Upper lobe of right lung (tissue), 1 donor: ENCODE measurements at places on chromosomes 2 and 18. TPM values are rescaled to one million over a fixed set of nuclear protein-coding genes. Genes with fewer than 3 reads are reported as not detected.
A peak's percentile ranks its signal among the peaks of the same experiment; 100 is the strongest.

DNA sequence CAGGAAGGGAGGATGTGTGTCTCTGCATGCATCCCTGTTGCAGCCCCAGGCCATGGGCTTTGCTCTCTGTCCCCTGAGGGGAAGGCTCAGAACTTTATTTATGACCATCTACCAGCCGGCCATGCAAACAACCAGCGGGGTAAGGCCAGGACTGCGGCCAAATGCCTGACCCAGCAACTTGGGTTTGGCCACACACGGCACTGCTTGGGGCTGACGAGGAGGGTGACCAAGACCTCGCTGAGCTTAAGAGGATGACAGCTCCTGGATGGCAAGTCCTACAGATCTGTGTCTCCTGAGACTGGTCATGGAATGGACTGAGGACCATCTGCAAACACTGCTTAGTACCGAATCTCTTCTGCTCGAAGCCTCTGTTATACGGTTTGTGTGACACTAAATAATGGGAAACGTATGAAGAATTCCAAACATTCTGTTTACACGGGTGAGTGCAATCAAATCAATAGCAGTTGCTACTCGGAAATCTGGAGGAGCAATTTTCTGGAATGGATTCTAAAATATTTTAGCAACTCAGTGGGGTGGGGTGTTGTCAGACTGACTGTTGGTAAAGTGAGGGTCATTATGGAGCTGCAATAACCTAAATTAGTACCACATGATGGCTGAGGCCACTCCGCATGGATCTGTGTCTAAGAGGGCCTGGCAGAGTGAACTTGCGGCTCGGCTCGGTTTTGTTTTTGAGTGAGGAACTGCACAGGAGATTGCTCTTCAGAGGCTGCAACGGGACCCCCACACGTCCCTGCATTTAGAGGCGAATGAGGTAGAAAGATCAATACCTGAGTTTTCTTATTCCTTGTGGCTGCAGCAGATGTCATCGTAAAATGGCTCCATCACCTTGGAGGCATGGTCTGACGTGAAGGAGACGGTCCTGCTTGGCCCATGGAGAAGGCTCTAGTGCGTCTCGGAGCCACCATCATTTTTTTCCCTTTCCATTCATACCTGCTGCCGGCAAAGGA is 26.6 kb downstream of the TMEM18 start:
- no peak for DNase-seq
- no peaks in the 10 kb centered on the region for H3K4me1 ChIP-seq
- no peaks in the 10 kb centered on the region for H3K27me3 ChIP-seq
- no peak overlapping the region for H3K27ac ChIP-seq

The RFX8 gene
- total RNA-seq, result not detected

GRCh38 chr2:144496092-144496976 is 23.6 kb downstream of the ZEB2 start:
- H3K27ac ChIP-seq, result peak overlapping the region; percentile 5
- no peak overlapping the region for H3K4me3 ChIP-seq
- no peaks in the 10 kb centered on the region for H3K36me3 ChIP-seq
- H3K4me1 ChIP-seq, result peaks cover 35% of the 10 kb centered on the region
- DNase-seq, result no peak

- no peak for DNase-seq
- no peaks in the 10 kb centered on the region for H3K36me3 ChIP-seq
- no peak overlapping the region for H3K4me3 ChIP-seq
- peaks cover 3% of the 10 kb centered on the region for H3K4me1 ChIP-seq
- H3K27ac ChIP-seq, result no peak overlapping the region
- H3K27me3 ChIP-seq, result no peaks in the 10 kb centered on the region
These were observed 76.2 kb upstream of the CTAGE1 start for GRCh38 chr18:22493940-22494339.

The TMEM178A gene
- 9.5 TPM for total RNA-seq

The MC5R gene
- not detected for total RNA-seq

The BMPR2 gene
- total RNA-seq, result 139 TPM

DNA sequence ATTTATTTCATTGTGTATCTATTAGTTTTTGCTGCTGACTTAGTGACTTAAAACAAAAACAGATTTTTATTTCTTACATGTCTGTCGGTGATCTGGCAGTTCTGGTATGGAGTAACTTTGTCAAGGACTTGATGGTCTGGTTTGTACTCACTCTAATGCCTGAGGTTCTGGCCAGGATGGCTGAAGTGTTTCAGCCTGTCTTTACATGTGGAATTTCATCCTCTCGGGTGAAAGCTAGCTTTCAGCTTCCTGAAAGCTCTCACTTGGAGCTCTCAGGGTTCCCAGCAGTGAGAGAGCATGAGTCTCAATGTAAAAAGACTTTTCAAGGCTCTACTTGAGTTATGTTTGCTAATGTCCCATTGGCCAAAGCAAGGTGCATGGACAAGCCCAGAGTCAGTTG is 216.4 kb downstream of the NR4A2 start:
- H3K27me3 ChIP-seq, result no peaks in the 10 kb centered on the region
- no peak for DNase-seq
- no peaks in the 10 kb centered on the region for H3K36me3 ChIP-seq
- H3K27ac ChIP-seq, result no peak overlapping the region

GRCh38 chr2:223508372-223508771 is 93.8 kb downstream of the SCG2 start:
- DNase-seq, result no peak
- H3K4me3 ChIP-seq, result no peak overlapping the region
- no peaks in the 10 kb centered on the region for H3K4me1 ChIP-seq
- no peak overlapping the region for H3K27ac ChIP-seq
- no peaks in the 10 kb centered on the region for H3K36me3 ChIP-seq

- no peak overlapping the region for H3K4me3 ChIP-seq
- H3K27ac ChIP-seq, result no peak overlapping the region
- no peaks in the 10 kb centered on the region for H3K4me1 ChIP-seq
- DNase-seq, result no peak
- no peaks in the 10 kb centered on the region for H3K27me3 ChIP-seq
- H3K36me3 ChIP-seq, result no peaks in the 10 kb centered on the region
These were observed 75.8 kb downstream of the COLEC12 start for GRCh38 chr18:424668-425067.

DNA sequence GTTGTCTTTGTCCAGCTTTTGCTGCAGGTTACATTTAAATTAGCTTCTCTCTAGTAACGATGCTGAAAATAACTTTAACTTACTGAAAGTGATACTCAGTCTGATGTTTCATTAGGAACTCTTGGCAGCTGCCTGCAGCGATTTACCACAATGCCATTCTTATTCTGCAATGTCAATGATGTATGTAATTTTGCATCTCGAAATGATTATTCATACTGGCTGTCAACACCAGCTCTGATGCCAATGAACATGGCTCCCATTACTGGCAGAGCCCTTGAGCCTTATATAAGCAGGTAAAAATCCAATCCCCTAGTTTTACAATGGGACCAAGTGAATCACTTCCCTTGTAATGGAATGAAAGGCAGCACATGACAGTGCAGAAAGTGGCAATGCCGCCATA is 16.3 kb upstream of the MFF start:
- no peaks in the 10 kb centered on the region for H3K4me1 ChIP-seq
- H3K27me3 ChIP-seq, result no peaks in the 10 kb centered on the region
- H3K27ac ChIP-seq, result no peak overlapping the region
- no peak for DNase-seq
- no peak overlapping the region for H3K4me3 ChIP-seq

DNA sequence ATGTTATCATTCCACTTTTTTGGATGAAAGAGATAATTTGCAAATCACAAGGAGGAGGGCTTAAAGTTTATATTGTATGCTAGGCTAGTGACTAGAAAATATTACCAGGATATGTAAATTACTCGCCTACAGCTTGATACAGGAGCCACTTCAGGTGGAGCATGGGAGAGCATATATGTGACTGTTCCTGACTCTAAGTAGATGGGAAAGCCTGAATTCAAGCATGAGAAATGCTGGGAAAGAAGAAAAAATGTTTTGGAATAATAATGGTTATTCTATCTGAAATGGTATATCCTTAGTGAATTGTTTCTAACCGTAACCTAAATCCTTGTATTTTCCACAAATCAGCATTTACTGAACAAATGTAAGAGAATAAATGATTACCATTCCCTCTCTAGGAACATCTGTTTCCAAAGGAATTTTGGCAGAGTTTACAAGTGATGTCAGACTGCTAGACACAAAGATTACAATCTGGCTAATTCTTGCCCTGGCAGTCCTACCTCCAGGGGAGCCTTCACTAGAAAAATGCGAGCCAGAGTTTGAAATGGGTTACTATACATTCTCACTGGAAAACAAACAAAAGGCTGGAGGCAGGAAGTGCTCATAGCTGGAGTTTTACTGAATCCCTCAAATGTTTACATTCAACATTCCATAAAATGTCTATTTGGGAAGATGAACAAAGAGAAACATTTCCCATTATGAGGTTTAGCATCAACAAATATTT is 129.4 kb upstream of the MAPRE2 start:
- no peaks in the 10 kb centered on the region for H3K36me3 ChIP-seq
- H3K4me3 ChIP-seq, result no peak overlapping the region
- H3K27me3 ChIP-seq, result no peaks in the 10 kb centered on the region
- no peak for DNase-seq
- H3K4me1 ChIP-seq, result no peaks in the 10 kb centered on the region

The NT5C1B gene
- total RNA-seq, result not detected

- no peak overlapping the region for H3K4me3 ChIP-seq
- no peaks in the 10 kb centered on the region for H3K4me1 ChIP-seq
- H3K27ac ChIP-seq, result no peak overlapping the region
- H3K27me3 ChIP-seq, result no peaks in the 10 kb centered on the region
- H3K36me3 ChIP-seq, result no peaks in the 10 kb centered on the region
These were observed 11.1 kb downstream of the SCN3A start for GRCh38 chr2:165192729-165193128.

- no peak overlapping the region for H3K27ac ChIP-seq
These were observed 15.9 kb upstream of the KLHL30 start for GRCh38 chr2:238122287-238123217.

DNA sequence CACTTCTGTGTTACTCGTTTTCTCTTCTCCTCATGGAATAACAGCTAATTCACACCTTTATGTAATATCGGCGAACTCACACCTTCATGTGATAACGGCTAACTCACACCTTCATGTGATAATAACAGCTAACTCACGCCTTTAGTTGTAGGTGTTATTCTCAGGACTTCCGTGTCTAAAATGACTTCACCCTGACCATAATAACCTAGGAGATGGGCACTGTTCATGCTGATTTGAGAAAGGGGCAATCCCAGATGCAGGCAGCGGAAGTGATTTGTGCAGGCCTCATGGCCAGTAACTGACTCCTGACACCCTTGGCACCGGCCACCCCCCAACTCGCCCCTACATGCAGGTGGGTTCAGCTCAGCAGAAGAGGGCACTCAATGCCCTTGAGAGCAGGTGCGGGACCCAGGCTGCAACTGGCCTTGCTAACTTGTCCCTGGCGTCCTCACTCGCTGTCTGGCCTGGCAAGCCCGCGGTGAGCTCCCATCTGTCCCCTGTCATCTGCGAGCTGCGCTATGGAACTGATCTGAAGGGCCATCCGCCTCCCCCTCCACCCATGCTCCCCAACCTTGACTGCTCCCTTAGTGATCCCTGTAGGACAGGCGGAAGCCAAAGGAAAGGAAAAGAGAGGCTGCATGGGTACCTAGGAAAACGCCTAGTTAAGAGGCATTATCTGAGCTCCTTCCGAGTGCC is 42.6 kb upstream of the MTCL1 start:
- peaks cover 4% of the 10 kb centered on the region for H3K27me3 ChIP-seq
- peaks cover 4% of the 10 kb centered on the region for H3K4me1 ChIP-seq
- peak; percentile 33 for DNase-seq
- H3K27ac ChIP-seq, result no peak overlapping the region
- no peak overlapping the region for H3K4me3 ChIP-seq
- H3K36me3 ChIP-seq, result no peaks in the 10 kb centered on the region

- peak overlapping the region; percentile 95 for H3K4me3 ChIP-seq
- H3K4me1 ChIP-seq, result peaks cover 39% of the 10 kb centered on the region
- peak overlapping the region; percentile 92 for H3K27ac ChIP-seq
- no peaks in the 10 kb centered on the region for H3K36me3 ChIP-seq
These were observed 475 bp downstream of the B3GNT2 start for GRCh38 chr2:62196278-62196901.

The DRC1 gene
- total RNA-seq, result not detected

DNA sequence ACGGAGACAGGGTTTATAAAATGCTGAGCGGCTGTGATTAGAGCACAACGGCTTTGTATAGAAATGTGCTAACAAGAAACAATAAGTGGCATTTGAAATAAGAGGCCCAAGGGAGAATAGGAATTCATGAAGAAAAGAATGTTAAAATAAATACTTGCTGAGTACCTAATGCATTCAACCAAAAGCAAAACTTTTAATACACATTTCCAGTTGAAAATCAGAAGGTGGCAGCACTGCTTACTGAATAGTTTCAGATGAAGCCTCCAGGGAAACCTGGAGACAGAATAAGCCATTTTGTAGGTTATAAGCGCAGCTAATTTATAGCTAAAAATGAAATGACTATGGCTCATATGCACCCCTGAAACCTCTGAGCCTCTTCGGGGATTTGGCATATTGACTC is 286.6 kb downstream of the DPP10 start:
- no peak overlapping the region for H3K4me3 ChIP-seq
- no peak overlapping the region for H3K27ac ChIP-seq
- no peaks in the 10 kb centered on the region for H3K36me3 ChIP-seq
- DNase-seq, result no peak
- H3K4me1 ChIP-seq, result no peaks in the 10 kb centered on the region
- H3K27me3 ChIP-seq, result no peaks in the 10 kb centered on the region

GRCh38 chr2:222869252-222869560 is 8.4 kb downstream of the ACSL3 start:
- no peaks in the 10 kb centered on the region for H3K36me3 ChIP-seq
- peaks cover 48% of the 10 kb centered on the region for H3K4me1 ChIP-seq
- no peaks in the 10 kb centered on the region for H3K27me3 ChIP-seq
- H3K27ac ChIP-seq, result no peak overlapping the region
- H3K4me3 ChIP-seq, result no peak overlapping the region

- no peak overlapping the region for H3K27ac ChIP-seq
- H3K4me3 ChIP-seq, result no peak overlapping the region
- DNase-seq, result no peak
- H3K27me3 ChIP-seq, result no peaks in the 10 kb centered on the region
These were observed 13.1 kb downstream of the TYMS start for GRCh38 chr18:670522-670921.

The PSTPIP2 gene
- total RNA-seq, result 9.8 TPM

DNA sequence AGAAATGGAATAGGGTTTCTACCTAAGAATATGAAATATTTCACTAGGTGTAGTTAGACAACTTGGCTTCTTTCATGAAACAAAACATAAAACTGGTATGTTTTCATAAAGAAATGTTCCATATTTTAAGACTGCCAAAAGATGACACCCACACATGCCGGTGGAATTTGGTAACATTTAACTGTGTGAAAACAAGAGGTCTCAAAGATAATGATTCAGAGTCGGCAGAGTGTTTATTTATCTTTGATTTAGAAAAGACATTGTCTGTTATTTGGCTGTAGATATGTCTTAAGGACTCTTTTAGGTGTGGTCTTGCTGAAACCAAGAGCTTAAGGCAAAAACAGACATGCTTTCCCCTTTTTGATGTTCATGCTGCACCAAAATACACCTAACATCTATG is 63.5 kb upstream of the FN1 start:
- H3K4me3 ChIP-seq, result no peak overlapping the region
- no peaks in the 10 kb centered on the region for H3K36me3 ChIP-seq
- no peak for DNase-seq
- no peak overlapping the region for H3K27ac ChIP-seq
- no peaks in the 10 kb centered on the region for H3K4me1 ChIP-seq

- H3K27me3 ChIP-seq, result no peaks in the 10 kb centered on the region
- peak overlapping the region; percentile 46 for H3K4me3 ChIP-seq
- DNase-seq, result no peak
- no peaks in the 10 kb centered on the region for H3K36me3 ChIP-seq
- H3K4me1 ChIP-seq, result peaks cover 16% of the 10 kb centered on the region
- peak overlapping the region; percentile 51 for H3K27ac ChIP-seq
These were observed 118.0 kb upstream of the STPG4 start for GRCh38 chr2:47272905-47273758.

The CABLES1 gene
- 39.5 TPM for total RNA-seq

GRCh38 chr18:48342581-48342980 is 66.6 kb downstream of the ZBTB7C start:
- no peaks in the 10 kb centered on the region for H3K36me3 ChIP-seq
- no peaks in the 10 kb centered on the region for H3K27me3 ChIP-seq
- H3K4me3 ChIP-seq, result peak overlapping the region; percentile 5
- DNase-seq, result no peak
- H3K27ac ChIP-seq, result peak overlapping the region; percentile 60
- H3K4me1 ChIP-seq, result peaks cover 6% of the 10 kb centered on the region
